DMS79 (cell line): ENCODE measurements at places on chromosomes 16 and 17.

GRCh38 chr16:685967-686366 lies 1.8 kb upstream of the JMJD8 start:
- DNase-seq = no peak

GRCh38 chr17:73103641-73104335 lies 11.3 kb upstream of the SLC39A11 start:
- DNase-seq = no peak

- no peak for DNase-seq
Measured at GRCh38 chr16:9270424-9270823, 179.0 kb downstream of the HAPSTR1 start.

- no peak for DNase-seq
Measured at GRCh38 chr16:51164574-51164973, 13.5 kb upstream of the SALL1 start.

GRCh38 chr17:15999974-16000827 lies 577 bp downstream of the TTC19 start:
- DNase-seq = peak; percentile 6

DNA sequence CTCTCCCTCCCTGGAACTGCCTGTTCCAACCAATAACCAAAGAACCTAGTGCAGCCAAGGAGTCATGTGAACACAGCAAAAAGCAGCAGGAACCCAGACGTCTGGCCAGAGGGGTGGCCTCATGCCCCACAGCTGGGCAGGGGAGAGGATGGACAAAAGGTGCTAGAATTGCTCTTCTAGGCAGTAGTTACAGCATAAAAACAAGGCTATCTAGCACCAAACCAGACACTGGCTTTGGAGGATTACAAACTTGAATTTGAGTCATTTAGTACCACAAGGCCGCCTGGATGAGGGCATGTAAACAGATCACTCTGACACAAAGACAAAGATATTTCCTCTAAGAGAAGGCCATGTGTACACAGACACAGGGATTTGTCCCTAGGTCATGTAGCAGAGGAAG lies 423.3 kb upstream of the MAF start:
- no peak for DNase-seq
